ENCODE measurements at places on chromosomes 3 and 15. TPM values are rescaled to one million over a fixed set of nuclear protein-coding genes. Genes with fewer than 3 reads are reported as not detected.

SLC24A5 gene
- total RNA-seq: not detected

TAMM41 gene
- 16.4 TPM for total RNA-seq

CILP gene
- 0.05 TPM for total RNA-seq

ZNF662 gene
- total RNA-seq: not detected

SEMA5B gene
- total RNA-seq: not detected

FILIP1L gene
- 3.3 TPM for total RNA-seq

GALNT15 gene
- total RNA-seq: not detected

CORO2B gene
- total RNA-seq: 0.27 TPM

CSPG4 gene
- 2.2 TPM for total RNA-seq

FEZF2 gene
- not detected for total RNA-seq

DPPA2 gene
- total RNA-seq: not detected

REC114 gene
- not detected for total RNA-seq

PLXNA1 gene
- total RNA-seq: 9.9 TPM

SIDT1 gene
- 26.8 TPM for total RNA-seq

CIP2A gene
- 25.8 TPM for total RNA-seq

GHSR gene
- total RNA-seq: not detected

CAMK2N2 gene
- total RNA-seq: 1.4 TPM

CTXN2 gene
- not detected for total RNA-seq

IL17RE gene
- total RNA-seq: 0.51 TPM

GAP43 gene
- total RNA-seq: not detected

DISP2 gene
- total RNA-seq: not detected

CHRNA5 gene
- total RNA-seq: 14.3 TPM

SLC12A1 gene
- not detected for total RNA-seq

GRM2 gene
- total RNA-seq: 0.05 TPM

IQCH gene
- total RNA-seq: 0.96 TPM

GHRL gene
- total RNA-seq: 1.4 TPM

RASL12 gene
- 0.10 TPM for total RNA-seq

VPS18 gene
- total RNA-seq: 19.8 TPM

SCAANT1 gene
- 1.7 TPM for total RNA-seq

P2RY1 gene
- 3.3 TPM for total RNA-seq

VILL gene
- total RNA-seq: 3.7 TPM

RTP4 gene
- 3.4 TPM for total RNA-seq

MST1R gene
- 2.3 TPM for total RNA-seq

CLDN1 gene
- 10.7 TPM for total RNA-seq

TTLL13 gene
- 0.13 TPM for total RNA-seq

SLC6A6 gene
- 44.5 TPM for total RNA-seq

CHRM5 gene
- total RNA-seq: not detected

SLC35G2 gene
- total RNA-seq: 0.31 TPM

ALAS1 gene
- 75.4 TPM for total RNA-seq

CNTN4 gene
- 0.26 TPM for total RNA-seq

MFN1 gene
- 55.2 TPM for total RNA-seq

CLDN18 gene
- total RNA-seq: 0.26 TPM

ILDR1 gene
- 7.4 TPM for total RNA-seq

EBLN2 gene
- total RNA-seq: 4.0 TPM

LRRIQ4 gene
- 0.15 TPM for total RNA-seq

GRAMD1C gene
- total RNA-seq: 5.5 TPM

AHSG gene
- total RNA-seq: 1.2 TPM

HRG gene
- total RNA-seq: 0.13 TPM

MITF gene
- total RNA-seq: not detected

STXBP5L gene
- not detected for total RNA-seq

TMEM43 gene
- 18.7 TPM for total RNA-seq

ITIH1 gene
- 0.33 TPM for total RNA-seq

TBL1XR1 gene
- total RNA-seq: 126 TPM

TRPM1 gene
- total RNA-seq: 0.16 TPM

TGM5 gene
- 5.6 TPM for total RNA-seq

EFCAB12 gene
- 0.61 TPM for total RNA-seq

CHRNA7 gene
- not detected for total RNA-seq

All from GM12878 (cell line).